ENCODE measurements at places on chromosomes 5 and 9.
A peak's percentile ranks its signal among the peaks of the same experiment; 100 is the strongest.

DNA sequence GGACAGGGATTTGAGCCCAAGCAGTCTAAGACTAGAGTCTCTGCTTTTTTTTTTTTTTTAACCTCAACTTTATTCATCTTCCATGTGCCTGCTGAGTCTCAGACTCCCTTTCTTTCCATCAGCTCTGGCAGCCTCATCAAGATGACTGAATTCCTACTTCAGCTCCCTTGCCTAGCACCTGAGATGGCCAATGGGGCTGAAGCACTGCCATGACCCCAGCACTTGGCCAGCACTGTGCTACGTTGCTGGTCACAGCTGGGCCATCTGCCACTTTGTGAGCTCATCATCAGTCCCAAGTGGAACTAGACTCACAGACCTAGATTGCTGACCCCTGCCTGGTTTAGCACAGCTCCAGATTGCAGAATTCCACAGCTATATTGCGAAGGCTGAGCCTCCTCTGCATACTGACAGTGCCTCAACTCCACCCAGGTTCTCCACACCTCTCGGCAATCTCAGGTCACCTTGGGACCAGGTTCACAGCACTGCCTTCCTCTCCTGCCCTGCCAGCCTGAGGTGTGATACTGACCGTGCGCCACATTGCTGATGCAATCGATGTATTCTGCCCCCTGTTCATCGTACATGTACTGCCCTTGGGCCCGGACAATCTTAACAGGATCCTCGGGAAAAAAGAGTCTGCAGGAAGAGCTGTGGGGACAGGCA lies 1.6 kb downstream of the PHYKPL start:
- peak; percentile 17 for DNase-seq

DNA sequence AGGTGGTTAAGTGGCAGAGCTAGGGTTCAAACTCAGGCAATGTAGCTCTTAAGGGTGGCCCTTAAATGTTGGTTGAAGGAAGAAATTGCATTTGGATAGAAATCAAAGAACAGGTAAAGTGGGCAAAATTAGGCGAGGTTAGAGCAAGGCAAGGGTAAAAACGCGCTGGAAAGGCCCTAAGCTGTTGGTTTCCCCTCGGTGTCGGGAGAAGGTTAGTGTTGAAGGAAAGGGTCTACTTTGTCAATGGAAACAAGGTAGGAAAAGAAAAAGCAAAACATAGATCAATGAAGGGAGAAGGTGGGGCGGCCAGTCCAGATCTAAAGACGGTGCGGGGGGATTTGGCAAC lies 431 bp downstream of the FASTKD3 start:
- no peak for DNase-seq

GRCh38 chr9:110131499-110131898 lies 76.5 kb downstream of the C9orf152 start:
- DNase-seq, result no peak

DNA sequence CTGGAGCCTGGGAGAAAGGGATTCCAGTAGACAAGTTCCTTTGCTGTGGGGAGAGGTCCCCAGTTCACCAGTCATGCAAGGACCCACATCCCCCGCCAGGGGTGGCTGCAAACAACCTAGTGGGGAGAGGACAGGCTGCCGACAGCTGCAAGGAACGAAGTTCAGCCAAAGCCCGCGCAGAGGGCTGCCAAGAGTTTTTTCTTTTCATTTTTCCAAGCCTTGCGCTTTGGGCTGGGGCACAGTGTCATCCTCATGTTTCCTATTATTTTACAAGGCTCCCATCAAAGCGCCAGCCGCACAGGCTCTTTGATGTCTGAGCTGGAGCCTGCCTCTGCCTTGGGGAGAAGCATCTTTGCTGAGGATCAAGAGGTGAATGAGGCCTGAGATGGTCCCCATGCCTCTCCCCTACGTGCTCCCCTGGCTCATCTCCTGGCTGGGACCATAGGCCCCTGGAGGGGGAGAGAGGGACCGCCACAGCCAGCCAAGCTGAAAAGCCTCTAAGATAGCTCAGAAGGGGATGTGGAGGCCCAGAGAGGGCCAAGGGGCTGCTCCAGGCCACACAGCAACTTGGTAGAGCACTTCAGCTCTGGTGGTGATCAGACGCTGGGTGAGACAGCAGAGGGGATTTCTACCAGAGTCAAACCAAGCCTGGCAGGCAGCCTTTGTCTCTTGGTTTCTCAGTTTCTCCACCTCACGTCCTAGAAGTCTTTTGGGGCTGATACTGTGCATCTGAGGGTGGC lies 50.4 kb upstream of the SYNPO start:
- peak; percentile 83 for DNase-seq

- DNase-seq, result no peak
Measured at GRCh38 chr5:136734628-136735027, 369.3 kb upstream of the TRPC7 start.

DNA sequence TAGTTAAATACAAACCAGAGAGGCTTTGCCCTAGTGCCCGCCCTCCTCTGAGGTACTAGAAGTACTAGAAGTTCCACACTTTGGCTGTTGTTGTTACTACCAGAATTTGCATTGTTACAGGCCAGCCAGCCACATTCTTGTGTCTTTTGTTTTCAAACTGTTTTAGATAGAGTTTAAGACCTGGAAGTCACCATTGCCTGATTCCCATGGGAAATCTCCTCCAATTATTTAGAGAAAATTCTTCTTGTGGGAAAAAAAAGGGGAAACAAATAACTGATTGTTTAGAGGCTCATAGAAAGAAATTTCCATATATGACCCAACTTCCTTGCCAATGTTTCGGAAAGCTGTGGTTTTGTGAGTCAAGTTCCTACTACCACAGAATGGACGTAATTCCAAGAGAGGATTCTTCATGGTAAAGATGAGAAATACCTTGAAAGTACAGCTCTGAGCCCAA lies 252.2 kb downstream of the GOLPH3 start:
- DNase-seq, result peak; percentile 97

DNA sequence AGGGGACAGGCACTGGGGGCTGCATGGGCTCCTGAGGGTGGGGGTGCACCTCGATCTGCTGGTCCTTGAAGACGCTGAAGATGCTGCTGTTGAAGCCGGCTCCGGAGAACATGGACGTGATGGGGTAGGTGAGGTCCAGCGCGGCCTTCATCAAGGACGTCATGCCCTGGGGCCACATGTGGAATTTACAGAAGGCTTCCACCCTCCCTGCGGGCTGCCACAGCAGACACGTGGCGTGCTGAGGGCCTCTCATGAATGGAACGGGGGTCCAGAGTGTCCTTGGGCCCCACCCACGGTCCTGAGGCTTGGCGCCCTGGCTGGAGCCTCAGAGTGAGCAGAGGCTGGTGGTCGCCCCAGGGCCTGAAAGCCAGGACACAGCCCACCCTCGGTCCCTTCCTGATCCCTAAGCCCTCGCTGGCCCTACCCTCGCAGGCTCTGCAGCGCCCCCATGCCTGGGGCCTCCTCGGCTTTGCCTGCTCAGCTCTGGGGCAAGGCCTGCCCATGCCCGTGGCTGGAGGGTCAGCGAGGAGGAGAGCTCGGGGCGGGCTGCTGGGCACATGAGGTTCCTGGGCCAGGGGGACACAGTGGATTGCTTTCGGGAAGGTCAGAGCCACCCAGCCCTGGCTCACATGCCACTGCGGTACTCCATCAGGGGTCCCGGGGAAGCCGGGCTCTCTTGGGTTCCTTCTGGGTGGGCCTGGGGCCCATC lies 5.3 kb upstream of the NSMF start:
- no peak for DNase-seq

DNA sequence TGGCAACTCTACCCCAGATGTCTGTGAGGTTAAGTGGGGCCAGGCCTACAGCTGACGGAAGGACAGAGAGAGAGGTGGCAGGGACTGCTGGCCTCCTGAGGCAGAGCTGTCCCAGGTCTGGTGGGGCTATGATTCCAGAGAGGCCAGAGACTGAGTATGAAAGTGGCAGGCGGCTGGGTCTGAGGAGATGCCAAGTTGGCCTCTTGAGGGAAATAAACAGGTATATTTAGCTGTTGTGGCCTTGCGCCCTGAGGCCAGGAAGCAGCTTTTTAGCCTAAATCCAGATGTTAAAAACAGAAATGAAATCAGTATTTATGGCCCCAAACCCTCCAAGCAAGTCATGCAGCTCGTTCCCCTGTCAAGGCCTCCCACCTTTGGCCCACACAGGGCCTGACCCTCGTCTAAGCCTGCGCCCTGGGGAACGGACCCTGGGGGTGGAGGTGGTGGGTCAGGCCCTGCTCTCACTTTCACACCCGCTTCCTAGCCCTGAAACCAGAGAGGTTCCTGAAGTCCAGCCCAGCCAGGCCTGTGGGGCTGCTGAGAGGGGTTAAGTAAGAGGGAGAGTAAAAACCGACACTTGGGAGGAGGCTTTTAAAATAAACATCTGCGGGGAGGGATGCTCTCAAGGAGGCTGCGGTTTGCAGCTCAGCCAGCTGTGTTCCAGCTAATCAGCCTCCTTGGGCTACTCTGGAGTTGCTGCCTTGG lies 18.7 kb downstream of the PCDHGC5 start:
- DNase-seq, result peak; percentile 89
